ENCODE measurements at places on chromosomes 1 and 21.

DNA sequence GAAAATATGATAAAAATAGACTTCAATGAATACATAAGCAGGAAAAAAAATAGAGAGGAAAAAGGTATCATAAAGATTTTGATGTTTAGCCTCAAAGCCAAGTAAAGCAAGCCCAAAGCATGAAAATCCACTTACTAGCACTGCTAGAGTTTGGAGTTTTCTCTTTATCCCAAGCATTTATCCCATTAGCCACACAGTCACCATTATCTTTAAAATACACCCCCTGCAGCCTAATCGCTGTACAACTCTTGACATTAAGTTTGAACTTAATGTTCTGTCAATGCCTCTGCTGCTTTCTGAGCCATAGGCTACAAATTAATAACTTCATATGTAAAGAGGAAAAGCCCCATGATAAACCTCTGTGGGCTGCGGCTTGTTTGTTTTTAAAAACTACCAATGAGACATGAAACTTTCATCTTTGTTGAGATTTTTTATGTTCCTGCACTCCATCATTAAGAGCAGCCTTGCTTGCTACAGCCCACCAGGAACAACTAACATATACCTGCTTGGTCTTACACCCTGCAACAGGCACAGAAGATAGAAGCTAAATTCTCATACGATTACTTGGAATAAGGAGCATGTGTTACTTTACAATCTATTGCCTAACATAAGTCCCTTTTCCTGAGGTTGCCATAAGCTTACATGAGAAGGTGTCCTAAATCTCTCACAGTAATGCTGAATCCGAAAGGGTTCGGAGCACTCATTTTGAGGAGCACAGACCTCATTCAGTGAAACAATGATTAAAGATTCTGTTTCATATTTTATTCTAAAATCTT lies 202.4 kb downstream of the SMYD3 start:
- DNase-seq: no peak

- DNase-seq: no peak
Observed at GRCh38 chr1:151494741-151495281, 16.4 kb upstream of the CGN start.

DNA sequence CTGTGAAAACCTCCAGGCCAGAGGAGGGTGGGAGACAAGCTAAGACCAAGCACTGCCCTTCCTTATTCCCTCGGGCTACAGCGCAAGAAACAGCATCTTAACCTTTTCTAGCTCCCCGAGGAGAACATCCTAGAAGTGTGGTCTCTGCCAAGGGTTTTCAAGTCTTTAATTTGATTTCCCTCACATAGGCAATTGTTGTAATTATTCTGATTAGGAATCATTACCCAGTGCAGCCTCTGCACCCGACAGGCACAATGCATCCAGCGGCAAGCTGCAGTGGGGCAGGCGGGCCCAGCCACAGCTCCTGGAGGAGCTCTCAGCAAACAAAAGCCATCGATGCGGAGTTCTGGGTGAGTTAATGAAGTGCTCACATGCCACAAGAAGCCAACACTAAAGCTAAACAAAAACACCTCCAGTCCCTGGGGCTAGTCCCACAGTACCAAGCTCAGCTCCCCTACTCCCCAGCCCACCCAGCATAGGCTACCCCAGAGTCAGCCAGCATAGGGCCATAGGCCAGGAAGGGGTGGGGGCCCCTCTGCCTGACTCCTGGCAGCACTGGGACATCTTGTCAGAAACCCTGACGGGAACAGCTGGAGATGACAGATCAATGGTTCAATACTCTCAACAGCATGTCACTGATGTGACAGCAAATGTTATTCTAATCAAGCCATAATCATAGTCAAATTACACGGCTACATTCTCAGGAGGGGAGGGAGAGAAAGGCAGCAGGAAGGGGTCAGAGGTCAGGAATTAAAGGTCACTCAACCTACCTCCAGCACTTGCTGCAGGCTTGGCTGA lies 42.5 kb downstream of the ERI3 start:
- DNase-seq: no peak

- no peak for DNase-seq
Observed at GRCh38 chr1:211492511-211493132, 660 bp upstream of the RD3 start.

- no peak for DNase-seq
Observed at GRCh38 chr1:43346636-43347035, 9.0 kb downstream of the MPL start.

DNA sequence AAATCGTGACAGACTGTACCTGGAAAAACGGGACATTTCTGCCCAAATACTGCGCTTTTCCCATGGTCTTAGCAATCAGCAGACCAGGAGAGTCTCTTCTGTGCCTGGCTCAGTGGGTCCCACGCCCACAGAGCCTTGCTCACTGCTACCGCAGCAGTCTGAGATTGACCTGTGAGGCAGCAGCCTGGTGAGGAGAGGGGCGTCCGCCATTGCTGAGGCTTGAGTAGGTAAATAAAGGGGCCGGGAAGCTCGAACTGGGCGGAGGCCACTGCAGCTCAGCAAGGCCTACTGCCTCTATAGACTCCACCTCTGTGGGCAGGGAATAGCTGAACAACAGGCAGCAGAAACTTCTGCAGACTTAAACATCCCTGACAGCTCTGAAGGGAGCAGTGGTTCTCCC lies 203.1 kb downstream of the DENND1B start:
- no peak for DNase-seq

GRCh38 chr1:9369964-9370788 lies 77.5 kb downstream of the SPSB1 start:
- no peak for DNase-seq

Measured in stimulated activated CD4-positive, alpha-beta T cell treated with anti-CD3 and anti-CD28 coated beads, Interleukin-1b, Interleukin-23, amount 100 ng/mL, for 1 hour (primary cell).